Uterus (tissue), 4 donors: ENCODE measurements at places on chromosomes 6 and 20. TPM values are rescaled to one million over a fixed set of nuclear protein-coding genes. Genes with fewer than 3 reads are reported as not detected.

The PBX2 gene
- 35.1 TPM for total RNA-seq

The NUP43 gene
- total RNA-seq, result 20.2 TPM

The PAK5 gene
- total RNA-seq, result not detected

GRCh38 chr20:41818991-41819390 is 200.8 kb upstream of the CHD6 start:
- no peaks in the 10 kb centered on the region for H3K4me1 ChIP-seq
- H3K36me3 ChIP-seq, result no peaks in the 10 kb centered on the region
- no peak overlapping the region for H3K27ac ChIP-seq
- no peaks in the 10 kb centered on the region for H3K27me3 ChIP-seq
- no peak for DNase-seq

DNA sequence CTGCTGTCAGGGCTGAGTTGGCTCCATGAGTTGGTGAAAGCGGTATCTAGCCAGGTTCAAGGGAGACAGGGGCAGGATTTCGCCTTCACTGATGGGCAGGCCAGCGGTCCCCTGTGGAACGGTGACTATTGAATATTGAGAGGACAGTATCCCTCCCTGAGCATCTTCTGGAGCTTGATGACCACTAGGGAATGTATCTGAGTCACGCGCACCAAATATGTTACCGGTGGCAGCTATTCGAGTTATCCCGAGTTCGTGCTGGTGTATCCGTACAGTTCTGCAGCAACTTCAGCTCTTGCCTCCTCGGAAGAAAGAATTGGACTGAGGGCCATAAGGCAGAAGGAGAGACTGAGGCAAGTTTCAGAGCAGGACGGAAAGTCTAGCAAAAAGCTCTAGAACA is 24.8 kb downstream of the MTHFD1L start:
- no peak for DNase-seq
- no peak overlapping the region for H3K27ac ChIP-seq
- no peaks in the 10 kb centered on the region for H3K4me1 ChIP-seq

DNA sequence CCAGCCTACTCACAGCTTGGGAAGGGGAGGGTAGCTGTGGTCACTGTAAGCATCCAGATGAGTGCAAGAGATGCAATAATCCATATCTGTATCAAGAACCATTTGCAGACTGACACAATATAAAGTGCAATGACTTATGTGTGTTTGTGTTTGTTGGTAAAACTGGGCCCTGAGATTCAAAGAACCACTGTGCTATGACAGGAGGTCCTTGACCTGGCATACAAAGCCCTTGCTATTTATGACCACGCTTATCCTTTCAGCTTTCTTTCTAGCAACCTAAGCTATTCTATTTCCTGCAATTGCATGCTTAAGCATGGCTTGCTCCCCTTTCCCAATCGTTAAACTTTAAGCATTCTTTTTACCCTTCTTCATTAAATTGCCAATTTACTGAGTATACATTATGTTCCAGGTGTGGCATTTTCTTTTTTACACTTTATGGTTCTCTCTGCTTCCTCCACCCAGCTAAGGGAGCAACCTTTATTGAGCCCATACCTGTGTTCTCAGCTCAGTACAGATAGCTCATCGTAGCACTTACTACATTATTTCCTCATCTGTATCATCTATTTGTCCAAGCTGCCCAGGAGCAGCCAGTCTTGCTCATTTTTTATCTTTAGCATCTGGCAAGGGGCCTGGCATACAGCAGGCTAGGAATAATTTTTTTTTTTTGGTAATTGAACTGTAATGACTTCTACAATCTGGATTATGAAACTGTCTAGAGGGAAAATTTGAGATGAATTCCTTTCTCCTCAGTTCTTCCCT is 3.5 kb downstream of the MCUR1 start:
- H3K4me1 ChIP-seq, result no peaks in the 10 kb centered on the region
- no peaks in the 10 kb centered on the region for H3K36me3 ChIP-seq
- no peak overlapping the region for H3K4me3 ChIP-seq
- H3K27me3 ChIP-seq, result no peaks in the 10 kb centered on the region
- no peak for DNase-seq
- peak overlapping the region; percentile 67 for H3K27ac ChIP-seq

GRCh38 chr6:35195120-35195780 is 18.5 kb upstream of the SCUBE3 start:
- no peak overlapping the region for H3K4me3 ChIP-seq
- DNase-seq, result no peak
- H3K36me3 ChIP-seq, result no peaks in the 10 kb centered on the region
- H3K4me1 ChIP-seq, result no peaks in the 10 kb centered on the region

DNA sequence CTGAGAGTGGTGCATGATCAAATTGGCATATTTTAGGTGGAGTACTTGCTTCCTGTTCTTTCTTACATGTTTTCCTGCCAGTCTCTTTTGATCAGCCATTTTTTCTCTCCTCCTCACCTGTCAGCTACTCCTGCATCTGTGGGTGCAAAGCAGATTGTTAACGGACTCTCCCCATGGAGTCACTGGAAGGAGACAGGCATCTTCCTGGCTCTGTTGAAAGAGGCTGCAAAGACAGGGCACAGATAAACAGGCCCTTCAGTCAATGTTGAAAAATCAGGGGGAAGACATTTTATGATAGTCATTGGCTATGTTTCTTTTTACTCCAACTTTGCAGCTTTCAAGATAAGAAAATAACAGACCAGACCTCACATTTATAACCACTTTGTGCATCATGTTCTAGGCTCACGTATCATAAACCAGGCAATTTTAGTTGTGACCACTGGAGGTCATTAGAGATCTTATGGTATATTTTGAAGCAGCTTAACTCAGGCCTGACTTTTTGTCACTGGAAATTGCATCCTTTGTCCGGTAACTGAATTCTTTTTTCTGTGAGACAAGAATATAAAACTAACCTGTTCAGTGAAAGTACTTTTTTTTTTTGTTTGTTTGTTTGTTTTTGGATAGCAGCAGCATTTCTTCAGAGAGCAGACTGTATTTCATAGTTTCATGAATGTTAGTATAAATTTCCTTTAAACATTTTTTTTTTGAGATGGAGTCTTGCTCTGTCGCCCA is 20.1 kb downstream of the ECT2L start:
- DNase-seq, result no peak
- H3K4me3 ChIP-seq, result no peak overlapping the region
- no peaks in the 10 kb centered on the region for H3K36me3 ChIP-seq
- no peak overlapping the region for H3K27ac ChIP-seq
- no peaks in the 10 kb centered on the region for H3K27me3 ChIP-seq
- H3K4me1 ChIP-seq, result no peaks in the 10 kb centered on the region

DNA sequence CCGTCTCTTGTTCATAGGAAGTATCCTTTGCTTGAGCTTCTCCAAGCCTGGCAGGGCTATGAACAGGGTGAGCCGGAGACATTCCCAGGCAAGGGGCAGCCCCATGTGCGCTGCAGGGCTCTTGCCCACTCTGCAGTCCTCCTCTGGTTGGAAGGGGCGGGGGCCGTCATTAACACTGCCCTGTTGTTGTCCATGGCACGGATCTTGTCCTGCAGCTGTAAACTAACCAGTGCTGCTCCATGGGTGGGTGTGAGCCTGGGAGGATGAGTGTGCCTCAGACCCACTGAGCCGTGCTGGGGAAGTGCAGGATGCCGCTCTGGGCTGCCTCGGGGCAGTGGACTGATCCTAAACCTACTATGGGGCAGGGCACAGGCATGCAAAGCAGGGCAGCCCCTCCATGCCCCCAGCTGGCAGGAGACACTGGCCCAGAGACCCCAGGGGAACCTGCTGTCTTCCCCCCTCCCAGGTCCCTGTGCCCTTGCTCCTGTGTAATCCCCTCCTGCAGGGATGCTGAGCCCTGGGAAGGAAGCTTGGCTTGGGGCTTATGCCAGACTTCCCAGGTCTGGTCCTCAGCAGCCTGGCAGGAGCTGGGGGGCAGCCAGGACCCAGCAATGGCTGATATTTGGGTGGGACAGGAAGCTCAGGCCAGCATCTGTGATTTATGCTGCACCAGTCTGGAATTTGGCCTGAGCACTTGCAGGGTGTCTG is 8.5 kb downstream of the EBF4 start:
- H3K27ac ChIP-seq, result no peak overlapping the region
- no peaks in the 10 kb centered on the region for H3K4me1 ChIP-seq
- DNase-seq, result no peak
- H3K36me3 ChIP-seq, result no peaks in the 10 kb centered on the region

GRCh38 chr20:17587148-17587547 is 17.3 kb downstream of the DSTN start:
- H3K4me3 ChIP-seq, result no peak overlapping the region
- no peaks in the 10 kb centered on the region for H3K27me3 ChIP-seq
- H3K27ac ChIP-seq, result peak overlapping the region; percentile 84
- H3K36me3 ChIP-seq, result no peaks in the 10 kb centered on the region
- no peak for DNase-seq

DNA sequence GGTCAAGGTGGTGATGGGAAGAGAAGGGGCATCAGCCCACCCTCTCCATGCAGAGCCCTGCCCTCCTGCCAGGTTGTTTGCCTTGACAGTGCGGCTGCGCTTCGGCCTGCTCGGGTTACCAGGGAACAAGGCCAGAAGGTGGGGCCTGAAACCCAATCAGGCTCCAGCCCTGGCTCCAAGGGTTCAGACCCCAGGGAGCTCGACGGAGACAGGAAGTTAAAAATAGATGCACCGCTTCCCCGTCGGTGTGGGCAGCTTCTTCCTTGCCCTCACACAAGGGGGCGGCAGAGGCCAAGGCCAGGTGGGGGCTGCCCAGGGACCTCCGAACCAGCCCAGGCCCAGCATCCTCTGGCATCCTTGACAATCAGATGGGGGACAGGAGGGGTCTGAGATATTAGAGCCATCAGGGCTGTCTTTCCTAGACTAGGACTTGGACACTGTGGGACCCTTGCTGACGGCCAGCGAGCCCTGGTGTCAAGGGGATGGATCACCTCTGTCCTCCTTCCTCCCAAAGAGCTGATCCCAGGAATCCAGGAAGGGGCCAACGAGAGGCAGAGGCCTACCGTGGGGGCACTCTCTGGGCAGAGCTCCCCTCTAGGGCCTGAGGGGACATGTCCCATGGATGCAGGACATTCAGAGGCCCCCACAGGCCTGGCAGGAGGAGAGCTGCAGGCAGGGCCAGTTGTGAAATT is 65.2 kb downstream of the RIPOR3 start:
- no peaks in the 10 kb centered on the region for H3K27me3 ChIP-seq
- no peaks in the 10 kb centered on the region for H3K36me3 ChIP-seq
- no peak overlapping the region for H3K4me3 ChIP-seq
- H3K27ac ChIP-seq, result peak overlapping the region; percentile 56
- peak; percentile 66 for DNase-seq

- H3K36me3 ChIP-seq, result no peaks in the 10 kb centered on the region
- H3K27me3 ChIP-seq, result no peaks in the 10 kb centered on the region
- H3K4me1 ChIP-seq, result no peaks in the 10 kb centered on the region
- no peak overlapping the region for H3K27ac ChIP-seq
- no peak for DNase-seq
These were observed 702.9 kb upstream of the POU3F2 start for GRCh38 chr6:98131290-98131990.

The HSPA1L gene
- total RNA-seq, result 0.59 TPM

DNA sequence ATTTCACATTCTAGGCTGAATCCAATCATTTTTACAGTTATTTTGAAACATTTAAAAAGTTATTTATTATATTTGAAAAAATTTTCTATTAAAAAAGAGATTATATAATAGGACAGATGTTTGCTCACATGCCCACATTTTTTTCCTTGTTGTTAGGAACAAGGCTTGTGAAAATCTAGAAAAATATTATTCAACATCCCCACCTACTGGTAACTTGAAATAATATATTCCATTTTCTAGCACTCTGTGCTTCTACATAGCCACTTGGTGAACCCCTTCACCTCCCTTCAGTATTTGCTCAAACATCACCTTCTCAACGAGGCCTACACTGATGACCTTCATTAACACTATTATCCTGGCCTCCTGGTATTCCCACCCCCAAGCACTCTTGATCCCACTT is 18.3 kb upstream of the GPRC6A start:
- no peaks in the 10 kb centered on the region for H3K27me3 ChIP-seq
- no peak for DNase-seq
- H3K4me3 ChIP-seq, result no peak overlapping the region
- H3K36me3 ChIP-seq, result no peaks in the 10 kb centered on the region

GRCh38 chr20:31707258-31707615 is 15.4 kb downstream of the BCL2L1 start:
- no peaks in the 10 kb centered on the region for H3K4me1 ChIP-seq
- no peaks in the 10 kb centered on the region for H3K36me3 ChIP-seq
- DNase-seq, result no peak
- no peak overlapping the region for H3K4me3 ChIP-seq
- no peaks in the 10 kb centered on the region for H3K27me3 ChIP-seq

DNA sequence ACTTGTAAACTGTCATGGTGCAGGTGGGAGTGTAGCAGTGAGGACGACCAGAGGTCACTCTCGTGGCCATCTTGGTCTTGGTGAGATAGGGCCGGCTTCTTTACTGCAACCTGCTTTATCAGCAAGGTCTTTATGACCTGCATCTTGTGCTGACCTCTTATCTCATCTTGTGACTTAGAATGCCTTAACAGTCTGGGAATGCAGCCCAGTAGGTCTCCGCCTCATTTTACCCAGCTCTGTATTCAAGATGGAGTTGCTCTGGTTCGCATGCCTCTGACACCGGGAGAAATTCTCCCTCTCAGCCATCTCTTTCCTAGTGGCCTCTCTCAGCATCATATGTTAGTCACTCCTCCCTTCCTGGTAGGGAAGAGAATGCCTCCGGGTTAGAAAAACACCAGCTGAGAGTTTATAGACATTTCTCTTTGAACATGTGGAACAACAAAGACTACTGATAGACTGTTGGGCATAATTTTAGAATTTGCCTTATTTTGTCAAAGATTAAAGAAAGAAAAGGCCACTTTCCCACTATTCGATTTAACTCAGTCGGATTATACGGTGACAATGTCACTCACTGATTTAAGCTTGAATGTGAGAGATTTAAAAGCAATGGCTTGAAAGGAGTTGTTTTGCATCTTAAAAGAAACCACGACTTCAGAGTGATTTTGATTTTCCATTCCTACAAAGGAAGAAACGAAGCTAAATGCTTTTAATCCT is 67.9 kb upstream of the SNX9 start:
- DNase-seq, result no peak
- H3K27me3 ChIP-seq, result no peaks in the 10 kb centered on the region
- H3K4me3 ChIP-seq, result no peak overlapping the region
- H3K4me1 ChIP-seq, result peaks cover 3% of the 10 kb centered on the region
- no peak overlapping the region for H3K27ac ChIP-seq
- no peaks in the 10 kb centered on the region for H3K36me3 ChIP-seq

DNA sequence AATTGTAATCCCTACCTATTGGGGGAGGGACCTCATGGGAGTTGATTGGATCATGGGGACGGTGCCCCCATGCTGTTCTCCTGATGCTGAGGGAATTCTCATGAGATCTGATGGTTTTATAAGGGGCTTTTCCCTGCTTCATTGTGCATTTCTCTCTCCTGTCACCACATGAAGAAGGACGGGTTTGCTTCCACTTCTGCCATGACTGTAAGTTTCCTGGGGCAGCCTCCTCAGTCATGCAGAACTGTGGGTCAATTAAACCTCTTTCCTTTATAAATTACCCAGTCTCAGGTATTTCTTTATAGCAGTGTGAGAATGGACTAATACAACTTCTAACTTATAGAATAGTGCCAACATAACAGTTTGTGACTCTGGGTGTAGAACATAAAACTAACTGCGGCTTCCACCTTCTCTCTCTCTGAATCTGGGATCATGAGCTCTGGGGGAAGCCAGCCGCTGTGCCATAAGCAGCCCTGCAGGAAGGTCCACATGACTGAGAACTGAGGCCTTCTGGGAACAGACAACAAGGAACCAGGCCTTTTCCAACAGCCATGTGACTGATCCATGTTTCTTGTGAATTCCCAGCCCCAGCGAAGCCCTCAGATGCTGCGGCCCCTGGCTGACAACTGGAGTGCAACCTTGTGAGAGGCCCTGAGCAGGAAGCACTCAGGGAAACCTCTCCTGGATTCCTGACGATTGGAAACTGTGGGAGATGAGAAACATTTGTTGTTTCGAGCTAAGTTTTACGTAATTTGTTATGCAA is 3.4 kb upstream of the HLA-A start:
- H3K36me3 ChIP-seq, result no peaks in the 10 kb centered on the region
- no peak overlapping the region for H3K27ac ChIP-seq
- H3K4me3 ChIP-seq, result no peak overlapping the region
